Naive B cell (primary cell): ENCODE measurements at places on chromosomes 13 and 19.

DNA sequence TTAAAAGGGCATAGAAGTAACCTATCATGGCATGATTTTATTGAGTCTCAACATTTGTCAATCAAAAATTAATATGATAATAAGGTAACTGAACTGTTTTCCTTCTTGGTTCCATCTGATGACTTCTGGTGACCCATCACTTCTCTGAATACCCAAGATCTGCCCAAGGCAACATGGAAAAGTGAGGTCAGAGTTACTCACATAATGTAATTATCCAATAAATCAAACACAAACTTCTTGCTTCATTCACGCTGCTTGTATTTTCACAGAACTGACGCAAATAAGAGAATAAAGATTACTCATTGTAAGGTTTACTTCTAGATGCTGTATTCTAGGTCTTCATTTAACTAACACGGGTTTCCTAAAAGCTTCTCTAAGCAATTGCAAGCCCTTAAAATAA, 361.6 kb downstream of the RBM26 start:
- H3K27ac ChIP-seq: no peak overlapping the region
- H3K36me3 ChIP-seq: no peaks in the 10 kb centered on the region
- DNase-seq: no peak
- H3K4me1 ChIP-seq: no peaks in the 10 kb centered on the region

- no peaks in the 10 kb centered on the region for H3K36me3 ChIP-seq
- H3K27me3 ChIP-seq: no peaks in the 10 kb centered on the region
- DNase-seq: no peak
Measured at GRCh38 chr13:42189061-42189460, 82.9 kb upstream of the AKAP11 start.

DNA sequence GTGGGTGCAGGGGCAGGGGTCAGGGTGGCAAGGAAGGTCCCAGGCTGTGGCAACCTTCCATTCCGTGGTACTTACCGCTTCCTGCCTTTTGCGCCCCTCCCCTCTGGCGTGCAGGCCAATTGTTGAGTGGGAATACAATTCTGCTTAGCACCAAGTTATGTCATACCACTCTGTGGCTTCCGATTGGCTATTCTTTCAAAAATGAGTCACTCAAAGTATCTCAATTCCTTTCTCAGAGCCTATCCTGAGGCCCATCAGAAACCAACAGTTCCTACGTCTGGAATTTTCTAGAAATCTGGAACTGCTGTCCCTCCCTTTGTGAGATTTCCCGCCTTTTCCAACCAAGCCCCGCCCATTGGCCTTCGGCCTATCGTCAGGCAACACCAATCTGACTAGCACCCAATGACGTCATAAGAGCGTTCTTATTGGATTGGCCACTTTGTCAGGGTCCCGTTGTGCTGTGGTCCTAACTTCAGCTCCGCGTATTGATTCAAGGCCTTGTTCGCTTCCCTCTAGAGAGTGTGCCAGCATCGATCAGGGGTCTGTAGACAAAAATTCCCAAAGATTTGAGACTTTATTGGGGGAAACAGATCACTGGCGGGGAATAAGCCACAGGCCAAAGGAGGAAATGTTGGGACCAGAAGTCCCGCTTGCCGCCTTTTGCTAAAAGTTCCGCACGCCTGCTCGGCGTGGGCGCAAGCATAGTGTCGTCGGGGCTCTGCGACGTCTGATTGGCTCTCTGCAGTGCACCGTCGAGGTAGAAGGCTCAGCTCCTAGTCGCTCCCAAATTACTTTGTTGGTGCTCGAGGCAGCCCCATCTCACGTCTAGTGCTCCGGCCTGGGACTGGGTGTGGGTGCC, 11.7 kb downstream of the NTN5 start:
- H3K4me3 ChIP-seq: peak overlapping the region; percentile 93
- peak overlapping the region; percentile 99 for H3K27ac ChIP-seq
- H3K27me3 ChIP-seq: no peaks in the 10 kb centered on the region
- peaks cover 9% of the 10 kb centered on the region for H3K4me1 ChIP-seq
- DNase-seq: peak; percentile 89

DNA sequence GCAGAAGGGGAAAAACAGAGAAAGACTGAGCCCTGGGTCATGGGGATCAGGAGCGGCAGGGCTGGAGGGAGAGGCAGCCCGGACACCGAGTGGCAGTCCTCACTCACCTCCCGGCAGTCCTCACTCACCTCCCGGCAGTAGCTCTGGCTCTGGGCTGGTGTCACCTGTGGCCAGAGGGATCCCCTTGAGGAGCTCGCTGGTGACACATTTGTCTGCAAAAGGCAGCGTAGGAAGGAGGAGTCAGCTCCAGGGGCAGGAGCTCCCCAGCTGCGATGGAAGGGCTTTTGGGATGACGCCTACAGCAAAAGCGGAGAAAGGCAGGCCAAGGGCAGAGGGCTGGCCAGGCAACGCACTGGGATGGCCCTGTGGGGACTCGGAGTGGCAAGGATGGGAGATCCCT, 739 bp downstream of the EIF3G start:
- no peaks in the 10 kb centered on the region for H3K36me3 ChIP-seq
- no peaks in the 10 kb centered on the region for H3K27me3 ChIP-seq
- peak overlapping the region; percentile 89 for H3K27ac ChIP-seq
- no peak for DNase-seq
- peaks cover 14% of the 10 kb centered on the region for H3K4me1 ChIP-seq

DNA sequence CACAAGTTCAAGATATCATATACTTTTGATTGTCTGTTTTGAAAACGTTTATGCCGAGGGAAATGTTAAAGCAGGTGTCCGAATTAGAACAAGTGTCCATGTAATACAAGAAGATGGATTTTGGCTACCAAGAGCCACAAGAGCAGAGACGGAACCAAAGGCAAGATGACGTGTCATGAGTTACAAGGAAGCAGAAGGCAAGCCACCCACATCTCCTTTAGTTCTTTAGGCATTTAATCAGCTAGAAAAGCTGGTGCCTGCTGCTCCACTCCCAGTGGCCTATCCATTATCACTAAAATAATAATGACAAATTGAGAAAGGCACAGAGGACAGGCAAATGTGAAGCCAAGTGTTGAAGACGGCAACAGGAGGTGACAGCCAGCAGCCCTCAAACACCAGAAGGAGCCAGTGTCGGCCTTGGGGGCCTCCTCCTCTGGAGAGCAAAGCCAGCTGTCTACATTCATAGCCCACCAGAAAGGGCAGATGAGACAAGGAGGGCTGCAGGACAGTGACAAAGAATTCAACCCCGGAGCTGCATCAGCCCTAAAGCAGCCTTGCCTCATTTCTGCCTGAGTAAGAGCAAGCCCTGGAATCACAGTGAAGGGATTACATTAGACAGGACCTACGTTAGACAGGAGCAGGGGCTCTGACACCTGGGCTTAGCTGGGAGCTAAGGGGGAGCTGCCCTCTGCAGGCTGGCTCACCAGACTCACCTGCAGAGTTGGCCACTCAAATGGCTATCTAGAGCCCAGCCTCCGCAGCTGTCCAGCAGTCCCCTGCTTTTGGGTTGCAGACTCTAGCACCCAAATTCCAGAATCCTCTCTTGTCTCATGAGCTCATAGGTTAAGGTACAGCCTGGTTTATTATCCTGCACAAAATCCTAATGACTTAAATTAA, 569.9 kb downstream of the UQCRFS1 start:
- H3K4me1 ChIP-seq: no peaks in the 10 kb centered on the region
- H3K36me3 ChIP-seq: no peaks in the 10 kb centered on the region
- no peak overlapping the region for H3K4me3 ChIP-seq
- H3K27me3 ChIP-seq: peaks cover 8% of the 10 kb centered on the region
- DNase-seq: no peak
- no peak overlapping the region for H3K27ac ChIP-seq

DNA sequence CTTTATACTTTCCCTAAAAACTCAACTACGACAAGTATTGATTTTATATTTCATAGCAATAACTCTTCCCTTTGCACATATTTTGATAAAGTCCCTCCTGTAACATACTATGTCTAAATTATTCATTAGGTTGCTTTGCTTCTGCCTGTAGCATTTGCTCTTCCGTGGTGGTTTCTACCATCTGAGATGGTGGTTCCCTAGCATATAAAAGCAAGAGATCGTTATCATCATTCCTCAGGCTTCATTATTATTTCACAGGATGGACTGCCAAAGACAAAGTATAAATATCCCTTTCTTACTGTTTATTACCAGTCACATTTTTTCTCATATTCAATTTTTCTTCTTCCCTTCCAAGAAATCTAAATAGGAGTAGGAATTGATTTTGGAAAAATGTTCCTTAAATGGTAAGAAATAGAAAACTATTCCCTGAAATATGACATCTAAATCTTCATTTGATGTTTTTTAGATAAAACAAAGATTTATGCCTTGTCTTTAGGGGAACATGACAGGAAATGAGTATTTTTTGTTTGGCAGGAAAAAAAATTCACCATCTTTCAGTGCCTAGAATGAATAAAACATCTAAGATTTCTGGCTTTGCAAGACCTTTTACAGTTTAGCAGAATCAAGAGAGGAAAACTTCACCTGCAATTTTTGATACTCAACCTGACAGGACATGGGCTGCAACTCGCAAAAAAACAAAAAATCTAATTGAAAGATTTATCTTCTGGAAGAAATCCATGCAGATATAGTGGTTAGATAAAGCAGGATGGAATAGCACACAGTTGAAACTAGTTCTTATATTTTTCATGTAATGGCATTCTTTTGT, 340.0 kb downstream of the SPRY2 start:
- H3K4me3 ChIP-seq: no peak overlapping the region
- no peak for DNase-seq
- no peak overlapping the region for H3K27ac ChIP-seq
- no peaks in the 10 kb centered on the region for H3K4me1 ChIP-seq

GRCh38 chr19:33114312-33114711, 17.6 kb upstream of the WDR88 start:
- H3K27ac ChIP-seq: no peak overlapping the region
- H3K36me3 ChIP-seq: peaks cover 44% of the 10 kb centered on the region
- H3K4me3 ChIP-seq: no peak overlapping the region
- DNase-seq: no peak

- peak overlapping the region; percentile 95 for H3K4me3 ChIP-seq
- peak overlapping the region; percentile 96 for H3K27ac ChIP-seq
- H3K36me3 ChIP-seq: no peaks in the 10 kb centered on the region
- H3K27me3 ChIP-seq: no peaks in the 10 kb centered on the region
- H3K4me1 ChIP-seq: peaks cover 61% of the 10 kb centered on the region
Measured at GRCh38 chr19:45075301-45076028, 813 bp downstream of the ZNF296 start.

DNA sequence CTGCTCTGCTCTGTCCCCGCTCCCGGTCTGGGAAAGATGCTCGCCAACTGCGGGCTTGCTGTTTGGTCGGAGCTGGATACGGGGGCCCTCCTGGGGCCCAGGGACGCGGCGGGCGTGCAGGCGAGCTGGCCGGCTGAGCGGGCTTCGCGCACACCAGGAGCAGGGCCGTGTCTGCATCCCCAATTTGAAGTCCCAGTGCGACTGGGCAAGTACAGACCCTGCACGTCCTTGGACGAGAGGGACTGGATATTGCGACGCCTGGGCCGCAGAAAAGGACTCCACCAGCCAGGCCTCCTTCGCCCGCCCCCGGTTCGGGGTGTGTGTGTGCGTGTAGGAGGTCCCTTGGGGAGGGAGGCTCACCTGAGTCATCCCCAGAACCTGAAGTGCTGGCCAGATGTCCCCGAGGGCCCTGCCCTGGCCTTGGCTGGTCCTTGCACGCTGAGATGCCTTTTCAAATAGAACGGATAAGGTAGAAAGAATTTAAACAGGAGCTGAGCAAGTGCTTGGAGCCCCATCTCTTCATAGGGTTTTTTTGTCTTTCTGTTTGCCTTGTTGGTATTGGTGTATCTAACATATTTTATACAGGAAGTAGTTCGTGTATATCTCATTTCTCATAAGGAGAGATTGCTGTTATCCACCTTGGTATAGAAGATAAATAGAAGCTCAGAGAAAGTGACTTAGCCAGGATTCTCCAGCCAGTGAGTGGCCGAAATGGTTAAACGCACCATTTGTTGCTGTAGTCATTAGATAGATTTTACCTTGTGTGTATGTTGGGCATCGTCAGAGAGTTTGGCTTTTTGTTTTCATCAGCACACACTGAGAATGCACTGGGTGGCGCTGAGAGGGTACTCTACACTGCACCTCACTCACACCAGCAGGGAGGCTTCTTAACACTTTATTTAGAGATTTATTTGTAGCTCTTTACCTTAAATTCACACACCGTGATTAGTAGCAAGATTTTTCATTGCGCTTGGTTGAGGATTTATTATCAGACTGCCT, 1.1 kb downstream of the NAXD start:
- H3K4me3 ChIP-seq: peak overlapping the region; percentile 90
- peaks cover 19% of the 10 kb centered on the region for H3K4me1 ChIP-seq
- H3K27ac ChIP-seq: peak overlapping the region; percentile 50
- DNase-seq: peak; percentile 25

DNA sequence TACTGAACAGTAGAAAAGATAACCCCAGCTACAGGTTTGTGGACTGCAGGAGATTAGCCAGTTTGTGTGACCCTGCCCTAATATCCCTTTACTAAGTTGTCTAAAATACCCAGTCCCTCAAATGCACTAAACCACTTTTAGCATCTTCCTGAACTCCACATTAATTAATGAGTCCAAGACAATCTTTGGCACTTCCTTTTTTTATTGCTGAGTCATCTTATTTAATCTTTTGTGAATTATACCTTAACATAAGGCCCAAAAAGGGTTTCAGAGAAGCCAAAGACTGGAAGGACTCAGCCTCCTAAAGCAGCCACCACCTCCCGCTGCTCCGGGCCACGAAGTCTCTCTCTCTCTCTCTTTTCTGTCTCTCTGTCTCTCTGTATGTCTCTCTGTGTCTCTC, 48.8 kb upstream of the PDCD5 start:
- no peak overlapping the region for H3K27ac ChIP-seq
- H3K27me3 ChIP-seq: peaks cover 10% of the 10 kb centered on the region
- no peak overlapping the region for H3K4me3 ChIP-seq
- no peak for DNase-seq

- H3K27me3 ChIP-seq: peaks cover 14% of the 10 kb centered on the region
- no peak for DNase-seq
- no peak overlapping the region for H3K4me3 ChIP-seq
- H3K27ac ChIP-seq: no peak overlapping the region
Measured at GRCh38 chr13:38888309-38888708, 102.3 kb downstream of the STOML3 start.

DNA sequence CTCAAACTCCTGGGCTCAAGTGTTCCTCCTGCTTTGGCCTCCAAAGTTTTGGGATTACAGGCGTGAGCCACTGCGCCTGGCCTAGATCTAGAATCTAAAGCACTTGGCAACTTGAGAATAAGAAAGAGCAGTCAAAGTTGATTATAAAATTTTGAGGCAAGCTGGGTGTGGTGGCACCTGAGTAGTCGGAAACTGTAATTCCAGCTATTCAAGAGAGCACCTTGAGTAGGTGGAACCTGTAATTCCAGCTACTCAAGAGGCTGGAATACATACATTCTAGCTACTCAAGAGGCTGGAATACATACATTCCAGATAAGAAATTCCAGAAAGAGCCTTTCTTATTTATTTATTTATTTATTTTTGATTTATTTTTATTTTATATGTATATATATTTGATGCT, 8.3 kb upstream of the NAA16 start:
- H3K27ac ChIP-seq: no peak overlapping the region
- H3K36me3 ChIP-seq: no peaks in the 10 kb centered on the region
- H3K4me3 ChIP-seq: no peak overlapping the region
- H3K27me3 ChIP-seq: peaks cover 8% of the 10 kb centered on the region
- H3K4me1 ChIP-seq: no peaks in the 10 kb centered on the region
- DNase-seq: no peak
